Vagina (tissue), 2 donors: ENCODE measurements at places on chromosomes 11 and 22. TPM values are rescaled to one million over a fixed set of nuclear protein-coding genes. Genes with fewer than 3 reads are reported as not detected.

OR2AG2 gene
- total RNA-seq = not detected

TCP11L1 gene
- total RNA-seq = 28.7 TPM

TENM4 gene
- 12.5 TPM for total RNA-seq

- no peaks in the 10 kb centered on the region for H3K27me3 ChIP-seq
- peaks cover 15% of the 10 kb centered on the region for H3K4me1 ChIP-seq
- no peaks in the 10 kb centered on the region for H3K36me3 ChIP-seq
Measured at GRCh38 chr11:78063440-78064181, at the start of gene THRSP. Gene THRSP, plus strand, starts transcription at chr11:78063861. Its CDS starts 21 bp downstream, at chr11:78063882.

DNA sequence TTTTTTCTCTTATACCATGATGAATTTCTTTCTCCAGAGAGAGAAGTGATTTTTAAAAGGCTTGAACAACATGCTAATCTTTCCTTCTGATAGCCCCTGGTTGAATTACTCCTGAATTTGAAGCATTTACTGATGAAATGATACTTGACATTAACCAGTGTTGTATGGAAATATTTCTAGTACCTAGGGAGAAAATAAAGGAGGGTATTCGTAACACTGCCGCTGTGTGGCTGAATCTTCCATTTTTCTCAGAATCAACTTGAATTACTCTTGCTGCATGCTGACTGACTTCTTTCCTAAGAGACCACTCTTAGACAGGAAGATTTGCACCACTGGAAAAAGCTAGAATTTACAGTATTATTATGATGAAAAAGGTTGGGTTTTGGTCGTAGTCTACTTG, 118.3 kb downstream of the FAT3 start:
- no peaks in the 10 kb centered on the region for H3K36me3 ChIP-seq
- no peak overlapping the region for H3K27ac ChIP-seq
- no peak overlapping the region for H3K4me3 ChIP-seq

GRCh38 chr11:100630898-100631297, 56.2 kb upstream of the ARHGAP42 start:
- no peak overlapping the region for H3K4me3 ChIP-seq
- no peak for DNase-seq
- H3K27me3 ChIP-seq = no peaks in the 10 kb centered on the region
- peaks cover 7% of the 10 kb centered on the region for H3K4me1 ChIP-seq
- H3K36me3 ChIP-seq = no peaks in the 10 kb centered on the region
- H3K27ac ChIP-seq = no peak overlapping the region

GRCh38 chr11:122306831-122307391, 190.9 kb upstream of the BLID start:
- no peaks in the 10 kb centered on the region for H3K27me3 ChIP-seq
- peaks cover 8% of the 10 kb centered on the region for H3K4me1 ChIP-seq
- H3K4me3 ChIP-seq = no peak overlapping the region

GRCh38 chr11:66045177-66045639, 3.8 kb downstream of the GAL3ST3 start:
- no peak overlapping the region for H3K27ac ChIP-seq
- no peak for DNase-seq
- H3K27me3 ChIP-seq = no peaks in the 10 kb centered on the region
- H3K36me3 ChIP-seq = no peaks in the 10 kb centered on the region
- no peak overlapping the region for H3K4me3 ChIP-seq

- H3K27me3 ChIP-seq = no peaks in the 10 kb centered on the region
- no peak for DNase-seq
- no peaks in the 10 kb centered on the region for H3K4me1 ChIP-seq
- no peak overlapping the region for H3K4me3 ChIP-seq
Measured at GRCh38 chr11:20355221-20356219, 8.0 kb upstream of the HTATIP2 start.

DNA sequence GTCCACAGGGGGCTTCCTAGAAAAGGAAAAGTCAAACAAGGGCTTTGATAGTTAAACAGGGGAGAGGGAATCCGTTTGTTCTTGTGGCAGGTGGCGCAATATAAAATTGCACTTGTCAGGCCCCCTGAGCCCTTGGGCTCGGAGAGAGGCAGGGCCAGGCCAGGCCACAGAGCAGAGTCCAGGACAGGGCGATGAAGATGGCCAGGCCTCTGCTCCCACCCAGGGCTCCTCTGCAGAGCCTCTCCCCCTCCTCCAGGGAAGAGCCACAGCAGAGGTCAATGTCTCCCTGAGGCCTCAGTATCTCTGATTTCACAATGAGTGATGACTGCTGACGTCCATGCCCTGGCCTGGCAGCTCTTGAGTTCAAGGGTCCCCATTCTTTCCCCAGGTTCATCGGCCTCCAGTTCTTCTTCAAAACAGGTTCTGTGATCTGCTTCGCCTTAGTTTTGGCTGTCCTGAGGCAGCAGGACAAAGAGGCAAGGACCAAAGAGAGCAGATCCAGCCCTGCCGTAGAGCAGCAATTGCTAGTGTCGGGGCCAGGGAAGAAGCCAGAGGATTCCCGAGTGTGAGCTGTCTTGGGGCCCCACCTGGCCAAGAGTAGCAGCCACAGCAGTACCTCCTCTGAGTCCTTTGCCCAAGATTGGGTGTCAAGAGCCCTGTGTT, 36.4 kb upstream of the TPBGL start:
- no peak overlapping the region for H3K27ac ChIP-seq
- H3K36me3 ChIP-seq = no peaks in the 10 kb centered on the region
- no peak overlapping the region for H3K4me3 ChIP-seq
- H3K4me1 ChIP-seq = no peaks in the 10 kb centered on the region

GRCh38 chr11:10076458-10077141, 217.4 kb downstream of the SBF2 start:
- H3K4me3 ChIP-seq = no peak overlapping the region
- H3K27ac ChIP-seq = no peak overlapping the region
- no peaks in the 10 kb centered on the region for H3K36me3 ChIP-seq

DNA sequence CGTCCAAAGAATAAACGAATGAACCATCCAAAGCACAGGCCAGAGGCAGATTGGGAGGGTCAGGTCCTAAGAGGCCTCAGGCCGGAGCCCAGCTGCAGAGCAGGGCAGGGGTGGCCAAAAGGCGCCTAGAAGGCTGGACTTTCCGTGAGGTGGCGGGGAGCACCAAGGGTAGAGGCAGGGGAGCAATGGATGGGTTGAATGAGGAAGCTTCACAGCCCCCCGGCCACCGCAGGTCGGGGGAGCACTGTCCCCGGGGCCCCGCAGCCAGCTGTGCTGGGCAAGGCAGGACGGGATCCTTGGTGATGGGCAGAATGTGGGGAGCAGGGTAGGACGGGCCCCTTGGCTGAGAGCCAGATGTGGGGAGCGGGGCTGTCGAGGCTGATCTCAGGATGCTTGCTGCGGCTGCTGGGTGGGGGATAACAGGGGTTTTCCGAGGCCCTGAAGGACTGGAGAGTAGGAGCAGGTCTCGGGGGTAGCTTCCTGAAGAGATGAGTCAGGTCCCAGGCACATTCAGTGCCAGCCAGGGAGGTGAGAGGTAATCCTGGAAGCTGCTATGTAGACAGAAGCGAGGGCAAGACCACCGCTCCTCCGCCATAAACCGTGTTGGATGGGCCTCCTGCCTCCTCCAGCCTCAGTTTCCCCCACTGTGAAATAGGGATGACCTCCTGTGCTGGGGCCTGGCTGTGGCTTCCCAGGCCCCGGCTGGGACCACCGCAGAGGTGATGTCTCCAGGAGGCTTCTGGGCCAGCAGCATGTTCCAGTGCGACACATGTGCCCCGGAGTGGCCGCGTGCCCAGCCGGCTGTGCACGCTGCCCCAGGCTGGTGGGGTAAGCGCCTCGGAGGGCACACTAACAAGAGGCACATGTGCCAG, 34.6 kb upstream of the KCNQ1OT1 start:
- no peaks in the 10 kb centered on the region for H3K27me3 ChIP-seq
- peaks cover 12% of the 10 kb centered on the region for H3K4me1 ChIP-seq
- H3K4me3 ChIP-seq = no peak overlapping the region

DNA sequence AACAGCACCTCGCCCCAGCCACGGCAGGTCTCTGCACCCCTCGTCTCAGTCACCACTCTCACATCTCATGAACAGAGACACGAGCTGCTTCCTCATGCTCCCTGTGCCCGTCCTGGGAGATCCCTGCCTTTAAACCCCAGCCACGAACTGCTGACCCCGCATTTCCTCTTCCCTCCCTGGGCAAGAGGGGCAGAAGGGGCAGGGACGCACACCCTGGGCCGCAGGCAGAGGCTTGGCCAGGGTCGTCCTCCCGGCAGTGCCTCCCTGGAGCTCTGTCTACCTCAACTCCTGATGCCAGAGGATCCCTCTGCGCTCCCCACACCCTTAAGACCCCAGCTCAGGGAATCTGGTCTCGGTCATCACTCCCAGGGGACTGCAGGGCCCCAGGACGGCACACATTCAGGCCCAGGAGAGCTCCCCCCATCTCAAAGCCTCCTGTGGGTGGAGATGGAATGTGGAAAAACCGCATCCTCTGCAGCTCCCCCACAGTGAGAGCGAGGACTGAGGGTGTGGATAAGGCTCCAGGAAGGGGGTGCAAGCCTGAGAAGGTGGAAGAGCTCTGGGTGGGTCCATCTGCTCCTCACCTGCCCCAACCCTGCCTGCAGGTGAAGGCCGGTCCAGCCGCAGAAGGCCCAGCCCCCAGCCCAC, 1.2 kb downstream of the BID start:
- H3K4me1 ChIP-seq = peaks cover 26% of the 10 kb centered on the region
- H3K27ac ChIP-seq = no peak overlapping the region
- H3K4me3 ChIP-seq = peak overlapping the region; percentile 62
- H3K27me3 ChIP-seq = no peaks in the 10 kb centered on the region
- H3K36me3 ChIP-seq = no peaks in the 10 kb centered on the region
- DNase-seq = no peak

DNA sequence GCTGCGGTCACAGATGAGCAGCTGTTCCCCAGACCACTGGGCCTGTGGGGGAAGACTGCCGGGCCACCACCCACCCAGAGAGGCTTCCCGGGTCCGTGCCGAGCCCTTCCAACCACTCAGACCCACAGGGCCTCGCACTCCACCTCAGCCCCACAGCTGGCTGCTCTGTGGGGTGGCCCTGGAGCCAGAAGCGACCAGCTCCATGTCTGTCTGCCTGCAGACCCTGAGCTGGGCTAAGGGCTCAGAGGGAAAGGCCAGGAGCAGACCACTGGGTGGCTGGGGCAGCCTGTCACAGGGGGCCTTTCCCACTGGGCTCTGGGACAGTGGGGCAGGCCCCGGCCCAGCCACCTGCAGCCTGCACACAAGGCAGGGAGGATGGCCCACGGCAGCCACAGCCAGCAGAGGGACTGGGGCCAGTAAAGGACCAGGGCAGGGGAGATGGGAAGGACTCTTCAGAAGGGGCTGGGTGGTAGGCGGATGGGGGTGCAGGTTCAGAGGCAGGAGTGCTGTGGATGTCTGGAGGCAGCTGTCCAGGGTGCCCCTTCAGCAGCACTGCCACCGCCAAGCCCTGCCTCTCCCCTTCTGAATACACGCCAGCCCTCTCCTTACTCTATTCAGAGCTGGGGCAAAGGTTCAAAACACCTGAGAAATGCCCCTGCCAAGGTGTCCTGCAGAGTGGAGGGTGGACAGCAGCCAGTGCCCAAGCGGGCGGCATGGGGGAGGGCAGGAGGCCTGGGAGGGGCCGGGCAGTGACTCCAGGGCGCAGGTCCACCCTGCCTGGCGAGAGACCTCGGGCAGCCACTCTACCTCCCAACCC, 32.2 kb downstream of the GNB1L start:
- H3K27me3 ChIP-seq = no peaks in the 10 kb centered on the region
- no peak overlapping the region for H3K4me3 ChIP-seq
- DNase-seq = peak; percentile 82
- H3K27ac ChIP-seq = no peak overlapping the region

DNA sequence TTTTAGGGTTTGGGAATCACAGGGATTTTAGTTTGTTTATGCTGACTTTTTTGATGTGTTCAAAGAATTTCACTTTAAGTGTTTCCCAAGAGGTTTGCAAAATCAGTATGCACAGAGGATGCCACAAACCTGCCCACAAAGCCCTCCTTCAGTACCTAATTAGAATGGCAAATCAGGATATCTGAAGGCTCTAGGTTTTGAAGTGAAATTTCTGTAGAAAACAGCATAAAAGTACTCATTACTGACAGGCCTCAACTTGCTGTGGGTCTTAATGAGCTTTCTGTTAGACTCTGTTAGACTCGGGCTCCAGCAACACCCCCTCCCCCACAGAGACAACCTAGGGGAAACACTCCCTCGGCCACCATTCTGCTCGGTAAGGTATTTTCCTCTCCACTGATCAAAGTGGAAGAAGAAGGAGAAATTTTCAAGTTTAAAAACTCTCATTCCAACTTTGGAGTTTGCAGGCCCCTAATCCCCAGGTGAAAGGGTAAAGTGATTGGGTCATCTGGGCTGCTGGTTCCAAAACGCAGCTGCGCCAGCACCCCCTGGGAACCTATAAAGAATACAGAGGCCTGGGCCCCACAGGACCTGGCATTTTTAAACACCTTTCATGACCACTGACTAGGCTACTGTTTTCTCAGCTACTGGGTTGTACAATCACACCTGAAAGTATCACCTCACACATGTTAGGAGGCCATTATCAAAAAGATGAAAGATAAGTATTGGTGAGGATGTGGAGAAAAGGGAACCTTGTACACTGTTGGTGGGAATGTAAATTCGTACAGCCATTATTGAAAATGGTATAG, 67.5 kb downstream of the PLEKHA7 start:
- no peaks in the 10 kb centered on the region for H3K4me1 ChIP-seq
- no peak overlapping the region for H3K4me3 ChIP-seq
- no peaks in the 10 kb centered on the region for H3K36me3 ChIP-seq
- DNase-seq = no peak
- no peak overlapping the region for H3K27ac ChIP-seq
- no peaks in the 10 kb centered on the region for H3K27me3 ChIP-seq

DNA sequence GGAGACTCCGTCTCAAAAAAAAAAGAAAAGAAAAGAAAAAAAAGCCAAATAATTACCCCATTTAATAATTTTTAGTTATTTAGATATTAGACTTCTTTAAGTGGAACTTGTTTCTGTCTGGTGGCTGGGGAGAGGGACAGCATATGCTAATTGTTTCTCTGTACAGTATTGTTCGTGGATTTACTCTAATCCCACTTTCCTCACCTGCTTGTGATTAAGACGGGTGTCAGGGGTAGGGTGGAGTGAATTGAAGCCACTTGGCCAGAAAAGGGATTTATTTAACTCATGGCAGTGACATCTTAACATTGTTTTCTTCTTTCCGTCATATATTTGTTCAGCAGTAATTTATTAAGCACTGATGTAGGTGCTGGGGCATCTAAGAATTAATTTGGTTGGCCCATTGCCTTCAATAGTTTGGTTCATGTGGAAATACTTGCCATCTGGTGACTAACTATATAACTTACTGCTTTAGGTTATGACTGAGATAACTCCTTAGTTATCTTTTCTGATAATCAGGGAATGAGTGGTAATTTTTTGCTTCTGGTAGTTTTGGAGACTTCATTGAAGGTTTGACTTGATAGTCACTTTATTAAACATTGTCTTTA, 4.6 kb downstream of the TNRC6B start:
- no peaks in the 10 kb centered on the region for H3K27me3 ChIP-seq
- no peak for DNase-seq
- peaks cover 76% of the 10 kb centered on the region for H3K4me1 ChIP-seq

GRCh38 chr11:120632579-120632978, 121.0 kb downstream of the GRIK4 start:
- no peaks in the 10 kb centered on the region for H3K27me3 ChIP-seq
- H3K4me3 ChIP-seq = no peak overlapping the region
- H3K36me3 ChIP-seq = no peaks in the 10 kb centered on the region

GRCh38 chr11:83612891-83613766, 327.0 kb upstream of the CCDC90B start:
- no peak for DNase-seq
- no peaks in the 10 kb centered on the region for H3K27me3 ChIP-seq
- no peaks in the 10 kb centered on the region for H3K36me3 ChIP-seq
- H3K4me1 ChIP-seq = no peaks in the 10 kb centered on the region
- no peak overlapping the region for H3K4me3 ChIP-seq
- H3K27ac ChIP-seq = no peak overlapping the region
